Stimulated activated CD8-positive, alpha-beta memory T cell treated with anti-CD3 and anti-CD28 coated beads, Interleukin-15, amount 100 ng/mL, for 48 hours (primary cell): ENCODE measurements at places on chromosomes 2 and 18.

DNA sequence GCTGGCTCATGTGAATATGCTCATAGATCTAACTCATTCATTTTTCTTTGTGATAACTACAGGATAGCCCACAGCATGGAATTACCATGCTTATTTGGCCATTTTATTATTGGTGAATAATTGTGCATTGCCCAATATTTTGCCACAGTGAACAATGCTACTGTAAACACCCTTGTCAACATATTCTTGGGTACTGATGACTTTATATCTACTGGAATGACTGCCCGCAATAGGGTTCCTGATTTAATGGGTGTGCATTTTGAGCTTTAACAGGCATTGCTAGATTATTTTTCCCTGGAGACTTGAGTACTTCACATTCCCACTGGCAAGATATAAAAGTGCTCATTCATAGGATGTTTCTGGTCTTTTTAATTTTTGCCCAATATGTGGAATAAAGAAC is 42.7 kb upstream of the EVA1A start:
- DNase-seq: no peak

- no peak for DNase-seq
Measured at GRCh38 chr18:3848316-3848715, 398.3 kb downstream of the TGIF1 start.

DNA sequence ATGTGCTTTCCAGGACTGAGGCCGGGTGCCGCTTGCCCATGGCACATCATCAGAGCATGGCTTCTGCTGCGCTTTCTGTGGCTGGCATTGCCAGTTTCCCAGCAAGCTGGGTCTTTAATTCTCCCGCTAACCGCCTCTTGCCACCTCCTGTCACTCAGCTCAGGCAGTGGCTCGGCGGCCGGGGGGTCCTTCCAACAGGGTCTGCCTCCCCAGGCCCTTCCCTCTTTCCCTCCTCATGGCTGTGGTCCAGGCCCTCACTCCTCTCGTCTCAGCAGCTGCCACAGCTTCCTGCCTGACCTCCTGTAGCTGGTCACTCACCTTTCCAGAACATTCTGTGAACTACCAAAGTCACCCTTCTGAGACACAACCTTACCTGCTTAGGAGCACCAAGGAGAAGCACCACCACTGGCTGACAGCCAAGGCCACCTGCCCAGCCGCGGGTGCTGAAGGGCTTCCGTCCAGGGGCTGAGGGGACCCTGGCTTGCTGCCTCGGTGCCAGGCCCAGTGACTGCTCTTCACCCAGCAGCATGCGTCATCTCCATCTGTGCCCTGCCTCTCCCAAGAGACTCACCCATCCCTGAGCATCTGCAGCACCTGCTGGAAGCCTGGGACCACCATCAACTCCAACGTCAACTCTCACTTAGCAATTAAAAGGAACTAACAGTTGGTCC is 22.6 kb downstream of the CHMP1B start:
- DNase-seq: no peak

DNA sequence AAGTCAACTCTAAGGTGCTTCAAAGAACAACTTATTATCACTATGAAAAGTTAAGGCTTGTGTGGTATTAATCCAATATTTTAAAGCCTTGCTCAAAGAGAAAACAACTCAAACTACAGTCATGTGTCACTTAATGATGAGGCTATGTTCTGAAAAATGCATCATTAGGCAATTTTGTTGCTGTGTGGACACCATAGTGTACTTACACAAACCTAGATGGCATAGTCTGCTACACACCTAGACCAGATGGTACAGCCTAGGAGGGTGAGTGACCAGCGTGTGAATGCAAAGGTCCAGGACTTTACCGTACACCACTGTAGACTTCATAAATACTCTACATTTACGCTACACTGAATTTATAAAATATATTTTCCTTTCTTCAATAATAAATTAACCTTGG is 3.0 kb downstream of the MBOAT2 start:
- DNase-seq: no peak

- no peak for DNase-seq
Measured at GRCh38 chr2:154974041-154974440, 275.5 kb downstream of the KCNJ3 start.

DNA sequence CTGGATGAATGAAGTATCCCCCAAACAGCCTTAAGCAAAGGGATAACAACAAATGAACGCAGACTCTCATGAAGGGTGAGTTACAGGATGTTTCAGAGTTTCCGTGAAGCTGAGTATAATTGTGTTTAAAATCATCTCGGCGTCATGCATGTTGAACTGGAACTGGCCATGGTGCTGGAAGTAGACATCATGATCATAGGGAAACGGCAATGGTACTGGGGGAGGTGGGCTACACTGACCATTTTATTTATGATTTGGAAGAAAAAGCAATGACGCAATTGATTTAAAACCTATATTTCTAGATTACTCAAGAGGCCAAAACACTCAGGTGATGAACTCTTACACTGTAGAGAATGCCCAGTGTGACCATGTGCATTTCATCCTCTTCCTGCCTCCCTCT is 387.9 kb upstream of the MYT1L start:
- no peak for DNase-seq
